ENCODE measurements at places on chromosomes 1 and 21. TPM values are rescaled to one million over a fixed set of nuclear protein-coding genes. Genes with fewer than 3 reads are reported as not detected.

DNA sequence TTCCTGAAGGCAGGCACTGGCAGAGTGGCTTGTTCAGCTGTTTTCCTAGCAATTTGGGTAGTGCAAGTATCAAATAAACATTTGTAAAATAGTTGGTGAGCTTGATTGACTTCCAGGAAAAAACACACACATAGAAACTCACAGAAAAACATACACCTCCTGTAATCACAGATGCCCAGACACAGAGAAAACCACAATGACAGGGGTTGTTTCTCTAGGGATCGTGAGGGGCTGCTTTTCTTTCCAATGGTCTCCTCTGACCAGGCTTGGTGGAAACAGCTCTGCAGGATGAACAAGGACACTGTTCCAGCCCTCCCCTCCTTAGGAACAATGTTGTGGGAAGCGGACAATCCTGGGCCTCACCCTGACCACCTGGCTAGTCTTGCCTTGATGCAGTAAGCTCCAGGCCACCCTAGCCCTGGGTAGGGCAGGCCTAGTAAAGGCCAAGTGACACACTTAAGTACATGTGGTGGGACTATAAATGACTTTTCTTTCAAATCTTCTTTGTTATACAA is 142.5 kb upstream of the HMGB4 start:
- no peak for DNase-seq

Gene OR2AK2
- not detected for total RNA-seq

DNA sequence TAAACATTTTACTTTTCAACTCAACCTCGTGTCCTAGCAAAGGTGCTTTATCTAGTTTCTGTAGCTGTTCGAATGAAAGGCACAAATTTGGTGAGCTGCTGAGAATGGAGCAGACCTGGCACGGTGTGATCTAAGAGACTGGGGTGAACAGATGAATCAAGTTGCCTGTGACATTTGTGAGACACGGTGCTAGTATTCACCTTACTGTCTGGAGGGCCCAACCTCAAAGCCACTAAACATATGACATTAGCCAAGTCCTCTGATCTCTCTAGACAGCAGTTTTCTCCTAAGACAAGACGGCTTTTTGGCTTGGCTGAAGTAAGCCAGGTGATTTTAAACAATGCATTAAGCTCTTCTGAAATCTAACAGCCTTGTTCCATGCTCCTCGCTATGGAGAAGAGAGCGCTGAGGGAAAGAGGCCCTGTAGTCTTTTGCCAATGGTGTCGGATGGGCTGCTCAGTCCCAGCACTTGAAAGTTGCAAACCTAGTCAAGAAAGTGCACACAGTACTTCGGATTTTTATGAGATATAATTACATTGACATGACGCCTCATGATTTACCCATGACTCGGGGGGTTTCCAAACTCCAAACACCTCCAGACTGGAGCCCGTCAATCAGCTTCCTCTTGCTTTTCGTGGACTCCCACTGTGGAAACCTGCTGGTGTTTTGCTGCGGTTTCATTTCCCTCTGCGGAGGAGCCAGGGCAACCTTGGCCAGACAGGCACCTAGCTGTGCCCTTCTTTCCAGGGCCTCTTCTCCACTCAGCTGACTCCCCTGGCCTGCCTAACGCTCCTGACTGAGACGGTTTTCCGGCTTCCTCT is 794 bp upstream of the TOR3A start:
- DNase-seq = no peak

DNA sequence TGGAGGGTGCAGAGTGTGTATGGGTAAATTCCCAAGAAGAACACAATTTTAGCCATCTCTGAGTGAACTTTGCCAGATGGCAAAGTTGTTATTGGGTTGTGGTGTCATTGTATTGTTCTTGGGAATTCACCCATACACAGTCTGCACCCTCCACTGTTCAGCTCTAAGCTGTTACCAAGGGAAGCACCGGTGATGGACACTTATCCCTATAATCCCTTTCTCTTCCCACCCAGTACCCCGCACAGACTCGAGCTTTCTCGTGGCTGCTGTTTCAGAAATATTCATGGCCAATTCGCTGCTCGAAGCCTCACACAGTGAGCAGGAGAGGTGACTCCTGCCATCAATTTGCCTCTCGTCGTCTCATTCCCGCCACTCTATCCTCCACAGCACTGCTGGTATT is 95.7 kb upstream of the PALMD start:
- DNase-seq = no peak

Gene PGBD5
- total RNA-seq = 0.19 TPM

Gene KRTAP25-1
- total RNA-seq = not detected

- no peak for DNase-seq
Observed at GRCh38 chr1:65994223-65994622, 201.5 kb downstream of the PDE4B start.
